ENCODE measurements at places on chromosomes 2 and 18.

- DNase-seq = no peak
Measured at GRCh38 chr2:195902857-195903256, 165.8 kb downstream of the DNAH7 start.

DNA sequence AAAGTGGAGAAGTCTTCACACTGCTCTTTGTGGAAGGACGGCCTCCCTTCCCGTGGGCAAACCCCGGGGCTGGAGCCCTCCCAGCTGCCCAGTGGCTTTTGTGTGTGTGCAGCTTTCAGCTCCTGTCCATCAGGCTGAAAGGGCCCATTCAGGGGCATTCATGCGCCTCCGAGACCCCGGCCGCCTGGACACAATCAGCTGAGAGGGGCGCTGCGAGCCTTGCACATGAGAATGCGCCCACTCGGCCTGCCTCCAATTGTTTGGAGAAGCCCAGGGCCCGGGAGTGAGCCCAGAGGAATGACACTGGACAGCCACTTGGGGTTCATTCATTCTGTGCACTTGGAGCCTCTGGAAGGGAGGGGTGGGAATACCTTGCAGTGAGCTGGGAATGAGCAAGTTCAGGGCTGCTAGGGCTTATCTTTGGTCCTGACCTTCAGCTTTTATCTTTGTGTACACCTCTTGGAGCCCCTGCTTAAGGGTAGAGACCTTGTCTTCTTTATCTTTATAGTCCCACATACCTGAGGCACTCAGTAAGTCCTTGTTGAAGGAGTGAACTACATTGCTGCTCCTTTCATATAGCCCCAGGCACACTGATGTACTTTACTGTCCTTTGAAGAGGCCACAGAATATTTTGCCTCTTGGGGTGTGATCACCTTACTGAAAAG is 56.5 kb downstream of the TCF7L1 start:
- no peak for DNase-seq

- DNase-seq = no peak
Measured at GRCh38 chr18:11962597-11962996, 18.7 kb upstream of the IMPA2 start.

DNA sequence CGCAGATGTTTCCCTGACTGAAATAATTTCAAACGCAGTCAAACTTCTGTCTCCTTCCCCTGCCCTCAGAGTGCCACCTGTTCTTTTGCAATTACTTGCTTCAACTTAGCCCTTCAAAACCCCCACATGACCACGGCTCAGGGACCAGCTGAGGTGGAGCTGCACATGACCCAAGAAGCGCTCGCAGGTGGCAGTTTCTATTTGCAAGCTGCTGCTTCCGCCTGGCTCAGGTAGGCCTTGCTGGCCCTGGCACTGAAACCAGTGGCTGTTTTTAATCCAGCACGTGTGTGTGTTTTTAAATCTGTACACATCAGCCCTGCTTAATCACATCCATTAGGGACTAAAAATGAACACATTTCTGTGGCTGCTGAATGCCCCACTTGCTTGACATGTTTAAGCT is 95.3 kb downstream of the CCDC93 start:
- no peak for DNase-seq

DNA sequence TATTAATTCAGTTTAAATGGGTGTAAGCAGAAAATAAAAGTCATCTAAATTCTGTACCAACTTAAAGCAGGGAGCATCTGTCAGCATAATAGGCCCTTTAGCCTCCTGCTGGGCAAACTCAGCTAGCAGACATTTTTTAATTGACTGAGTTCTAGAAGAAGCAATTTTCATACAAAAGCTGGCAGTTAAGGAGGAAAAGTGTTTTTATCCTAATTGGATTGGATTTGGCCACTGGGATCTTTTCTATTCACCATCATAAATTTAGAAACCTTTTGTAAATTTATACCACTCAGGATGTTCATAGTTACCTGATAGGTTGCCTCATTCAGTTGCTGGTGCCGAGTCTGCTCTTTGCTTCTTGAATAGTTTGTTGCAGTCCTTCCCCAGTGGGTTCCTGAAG is 262.7 kb upstream of the FSIP2 start:
- DNase-seq = no peak

DNA sequence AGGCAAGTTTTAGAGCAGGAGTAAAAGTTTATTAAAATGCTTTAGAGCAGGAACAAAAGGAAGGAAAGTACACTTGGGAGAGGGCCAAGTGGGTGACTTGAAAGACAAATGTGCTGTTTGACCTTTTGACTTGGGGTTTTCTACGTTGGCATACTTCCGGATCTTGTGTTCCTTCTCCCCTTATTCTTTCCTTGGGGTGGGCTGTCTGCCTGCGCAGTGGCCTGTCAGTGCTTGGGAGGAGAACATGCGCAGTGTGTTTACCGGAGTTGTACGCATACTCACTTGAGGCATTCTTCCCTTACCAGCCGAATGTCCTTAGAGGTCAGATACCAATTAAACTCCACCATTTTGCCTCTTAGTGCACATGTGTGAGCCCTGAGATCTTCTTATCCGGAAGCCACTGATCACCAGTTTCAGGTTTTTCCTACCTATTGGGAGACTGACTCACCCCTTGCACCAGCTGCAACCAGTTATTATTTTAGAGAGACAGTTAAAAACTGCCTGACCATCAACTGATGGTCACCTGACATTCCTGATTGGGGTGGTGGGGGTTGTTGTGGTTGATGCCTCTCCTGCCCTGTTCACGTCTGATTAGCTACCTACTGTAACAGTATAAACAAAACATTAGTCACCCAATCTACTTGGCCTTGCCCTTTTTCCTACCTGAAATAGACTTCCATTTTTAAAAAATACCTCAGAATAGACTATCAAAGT is 67.5 kb downstream of the NYAP2 start:
- peak; percentile 93 for DNase-seq

DNA sequence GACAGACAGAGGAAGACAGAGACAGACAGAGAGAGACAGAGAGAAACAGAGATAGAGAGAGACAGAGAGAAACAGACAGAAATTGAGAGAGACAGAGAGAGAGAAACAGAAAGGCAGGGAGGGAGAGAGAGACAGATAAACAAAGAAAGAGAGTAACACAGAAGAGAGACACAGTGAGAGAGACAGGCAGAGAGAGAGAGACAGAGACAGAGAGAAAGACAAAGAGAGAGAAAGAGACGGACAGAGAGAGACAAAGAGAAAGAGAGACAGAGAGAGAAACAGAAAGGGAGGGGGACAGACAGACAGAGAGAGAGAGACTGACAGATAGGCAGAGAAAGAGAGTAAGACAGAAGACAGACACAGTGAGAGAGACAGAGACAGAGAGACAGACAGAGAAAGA is 108.5 kb upstream of the ANKRD30BL start:
- DNase-seq = no peak

GRCh38 chr18:21387886-21388285 is 145.9 kb downstream of the GREB1L start:
- no peak for DNase-seq

DNA sequence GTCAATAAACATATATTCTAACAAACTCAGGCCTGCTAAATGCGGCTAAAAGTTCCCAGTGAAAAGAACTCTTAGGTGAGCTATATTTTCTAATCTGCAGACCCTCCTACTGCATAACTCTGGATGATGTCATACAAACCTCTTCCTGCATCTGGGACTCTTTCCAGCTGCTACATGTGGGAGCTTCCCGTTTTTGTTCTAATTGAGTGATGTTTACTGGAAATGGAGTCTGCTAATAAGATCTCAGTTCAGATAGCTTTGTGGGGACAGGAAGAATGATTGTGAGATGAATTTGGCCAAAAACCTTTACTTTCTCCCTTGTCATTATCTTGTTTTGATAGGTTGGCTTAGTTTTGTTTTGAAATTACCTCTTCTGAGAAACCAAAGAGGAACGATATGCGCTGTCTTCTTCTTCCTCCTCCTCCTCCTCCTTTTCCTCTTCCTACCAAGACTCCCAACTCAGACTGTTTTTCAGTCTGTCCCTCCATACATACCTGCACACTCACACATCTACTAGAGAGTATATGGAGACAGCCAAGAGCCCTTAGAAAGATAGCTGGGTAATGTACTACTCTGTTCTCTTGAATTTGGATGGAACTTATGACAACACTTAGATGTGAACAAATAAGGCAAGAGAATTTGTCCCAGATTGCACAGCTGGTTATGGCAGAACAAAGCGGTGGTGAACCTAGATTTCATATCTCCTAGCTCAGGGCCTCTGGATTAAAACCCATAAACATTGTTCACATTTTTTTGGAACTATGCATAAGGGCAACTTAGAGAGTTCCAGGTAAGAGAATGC is 39.8 kb upstream of the AAK1 start:
- peak; percentile 89 for DNase-seq

DNA sequence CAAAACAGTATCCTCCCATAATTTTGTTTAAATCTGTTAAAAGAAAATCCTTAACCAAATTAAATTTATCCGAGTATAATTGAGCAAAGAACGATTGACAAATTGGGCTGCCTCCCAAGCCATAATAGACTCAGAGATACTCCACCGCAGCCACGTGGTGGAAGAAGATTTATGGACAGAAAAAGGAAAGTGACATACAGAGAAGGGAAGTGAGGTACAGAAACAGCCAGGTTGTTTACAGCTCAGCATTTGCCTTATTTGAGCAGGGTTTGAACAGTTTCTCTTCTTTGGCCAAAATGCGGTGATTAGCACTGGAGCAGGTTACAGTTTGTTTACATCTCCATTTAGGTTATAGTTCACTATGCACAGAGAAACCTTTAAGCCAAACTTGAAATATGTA is 60.8 kb downstream of the KYNU start:
- DNase-seq = peak; percentile 66

DNA sequence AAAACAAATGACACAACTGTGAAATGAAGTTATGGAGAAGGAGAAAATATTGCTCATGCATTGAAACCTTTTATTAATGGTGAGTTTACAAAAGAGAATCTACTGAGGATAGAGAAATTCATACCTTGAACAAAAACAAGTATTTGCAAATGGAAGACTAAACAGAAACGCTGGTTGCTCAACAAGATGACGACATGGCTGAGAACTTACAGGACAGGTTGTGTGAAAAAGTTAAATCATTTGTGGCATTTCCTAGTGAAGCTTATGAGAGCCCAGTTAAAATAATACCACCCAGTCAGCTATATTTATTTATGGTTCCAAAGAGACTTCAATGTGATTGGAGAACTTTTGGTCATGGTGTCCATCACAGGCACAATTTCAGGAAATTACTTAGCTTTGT is 148.6 kb upstream of the PKDCC start:
- peak; percentile 10 for DNase-seq

GRCh38 chr2:226690461-226691024 is 109.1 kb downstream of the IRS1 start:
- DNase-seq = no peak

GRCh38 chr2:118292991-118293390 is 204.7 kb downstream of the INSIG2 start:
- no peak for DNase-seq

DNA sequence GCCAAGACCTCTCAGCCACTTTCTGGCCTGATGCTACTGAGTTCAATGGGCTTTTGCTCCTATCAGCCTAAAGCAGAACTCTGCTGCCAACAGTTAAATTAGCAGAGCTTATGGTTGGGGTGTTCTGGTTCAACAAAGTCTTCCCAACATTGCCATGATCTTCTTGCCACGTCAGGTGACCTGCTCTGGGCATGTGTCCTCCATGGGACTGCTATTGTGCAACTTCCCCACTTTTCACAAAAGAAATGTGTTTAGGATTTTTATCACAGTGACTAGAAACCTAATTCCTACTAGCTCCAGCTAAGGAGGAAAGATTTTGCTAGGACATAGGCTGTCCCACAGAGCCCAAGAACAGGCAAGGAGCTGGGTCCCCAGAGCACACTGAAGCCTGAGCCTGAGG is 56.4 kb downstream of the ALK start:
- no peak for DNase-seq

DNA sequence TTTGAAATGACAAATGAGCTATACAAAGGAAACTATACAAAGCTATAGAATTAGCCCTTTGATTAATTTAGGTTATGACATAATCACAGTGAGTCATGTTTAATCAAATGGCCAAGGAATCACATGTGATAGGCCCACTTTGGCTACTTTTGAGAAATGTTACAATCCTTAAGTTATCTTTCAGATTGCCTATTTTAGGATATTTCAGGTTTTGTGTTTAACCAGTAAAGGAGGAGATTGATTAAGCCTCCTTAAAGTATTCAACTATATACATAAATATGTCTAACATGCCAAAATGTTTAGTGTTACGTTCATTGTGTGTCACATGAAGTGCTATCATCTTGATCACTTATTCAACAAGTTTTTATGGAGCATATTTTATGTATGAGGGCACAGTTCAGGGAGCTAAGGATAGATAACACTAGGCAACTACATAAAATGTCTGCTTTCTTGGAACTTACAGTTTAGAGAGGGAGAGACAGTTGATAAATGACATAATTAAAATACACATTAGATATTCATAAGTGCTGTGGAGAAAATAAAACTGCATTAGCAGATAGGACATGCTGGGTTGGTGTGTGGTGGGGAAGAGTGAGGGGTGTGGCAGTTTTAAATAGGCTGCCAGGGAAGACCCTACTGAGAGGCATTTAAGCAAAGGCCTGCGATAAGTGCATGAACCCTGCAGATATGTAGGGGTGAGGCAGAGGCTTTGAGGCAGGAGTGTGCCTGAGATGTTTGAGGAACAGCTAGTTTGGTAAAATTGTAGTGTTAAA is 77.2 kb downstream of the LTBP1 start:
- no peak for DNase-seq

- DNase-seq = no peak
Measured at GRCh38 chr2:215272918-215273317, 38.9 kb upstream of the ATIC start.

DNA sequence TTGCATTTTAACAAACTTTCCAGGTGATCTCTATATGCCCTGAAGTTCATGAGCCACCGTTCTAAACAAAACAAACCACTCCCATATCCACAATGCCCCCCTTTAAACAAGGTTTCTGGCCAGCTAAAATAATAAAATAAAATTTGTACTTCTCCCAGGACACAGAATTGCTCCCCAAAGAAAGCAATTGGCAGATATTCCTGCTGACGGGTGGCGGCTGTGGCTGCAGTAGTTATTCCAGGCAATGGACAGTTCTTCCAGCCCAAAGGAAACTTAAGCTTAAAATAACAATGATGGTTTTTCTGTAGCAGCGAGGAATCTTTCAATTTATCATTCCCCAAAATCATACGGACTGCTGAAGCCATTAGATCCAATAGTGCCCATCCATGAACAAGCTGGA is 260.5 kb upstream of the ZNF521 start:
- no peak for DNase-seq

- DNase-seq = peak; percentile 3
Measured at GRCh38 chr2:206415618-206416243, 27.6 kb upstream of the ADAM23 start.

- no peak for DNase-seq
Measured at GRCh38 chr2:74313497-74313896, 29.7 kb downstream of the SLC4A5 start.

- peak; percentile 46 for DNase-seq
Measured at GRCh38 chr2:74735564-74735963, 81.5 kb downstream of the SEMA4F start.

Measured in M059J (cell line).